ENCODE measurements at places on chromosomes 2 and 18. TPM values are rescaled to one million over a fixed set of nuclear protein-coding genes. Genes with fewer than 3 reads are reported as not detected.

The MERTK gene
- 20.1 TPM for total RNA-seq

The CFAP210 gene
- 1.2 TPM for total RNA-seq

GRCh38 chr2:7694076-7694985 lies 777.1 kb downstream of the RNF144A start:
- DNase-seq = no peak

DNA sequence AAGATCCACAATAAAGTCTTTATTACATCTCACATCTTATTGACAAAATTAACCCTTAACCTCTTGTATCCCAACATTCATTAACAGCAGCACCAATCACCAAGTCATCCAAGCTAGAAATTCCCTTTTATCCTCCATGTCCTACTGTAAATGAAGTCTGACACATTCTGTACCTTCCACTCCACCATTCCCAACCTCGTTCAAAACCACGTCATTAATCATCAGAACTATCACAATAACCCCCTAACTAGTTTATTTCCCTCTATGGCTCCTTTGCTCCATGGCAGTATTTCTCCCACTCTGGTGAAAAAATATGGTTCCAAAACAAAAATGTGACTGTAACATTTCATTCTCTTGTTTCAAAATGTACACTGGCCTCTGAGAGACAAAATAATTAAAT lies 1626.2 kb downstream of the LRP1B start:
- DNase-seq = no peak

DNA sequence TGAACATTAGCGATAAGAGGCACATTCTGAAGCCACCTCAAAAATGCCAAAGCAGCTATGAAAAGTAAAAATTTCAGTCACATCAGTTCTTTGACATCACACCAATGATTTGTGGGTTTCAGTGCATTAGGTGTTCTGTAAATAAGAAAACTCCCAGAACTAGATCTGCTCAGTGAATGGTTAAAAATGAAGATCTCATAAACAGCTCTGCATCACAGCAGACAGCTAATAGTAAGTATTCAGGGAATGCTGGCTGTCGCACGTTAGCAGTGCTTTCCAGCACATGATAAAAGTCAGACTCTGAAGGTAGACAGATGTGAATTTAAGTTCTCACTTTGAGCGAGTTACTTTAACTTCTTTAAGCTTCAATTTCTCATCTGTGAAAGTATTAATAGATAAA lies 154.9 kb downstream of the SATB2 start:
- no peak for DNase-seq

Measured in progenitor cell of endocrine pancreas (in vitro differentiated cells).